ENCODE measurements at places on chromosomes 2 and 18. TPM values are rescaled to one million over a fixed set of nuclear protein-coding genes. Genes with fewer than 3 reads are reported as not detected.

CXCR4 gene
- total RNA-seq: 4.3 TPM

MCEE gene
- total RNA-seq: 4.4 TPM

TMEM163 gene
- 0.43 TPM for total RNA-seq

DNAJC5G gene
- total RNA-seq: not detected

ALLC gene
- total RNA-seq: not detected

HNRNPA3 gene
- total RNA-seq: 37.8 TPM

TSPYL6 gene
- not detected for total RNA-seq

TMEM17 gene
- total RNA-seq: 3.7 TPM

IL36A gene
- not detected for total RNA-seq

DUSP19 gene
- 2.5 TPM for total RNA-seq

ELOA2 gene
- not detected for total RNA-seq

AQP12A gene
- total RNA-seq: not detected

CLEC4F gene
- not detected for total RNA-seq

SIX3 gene
- not detected for total RNA-seq

FHOD3 gene
- 13.0 TPM for total RNA-seq

SF3B1 gene
- total RNA-seq: 271 TPM

ACAA2 gene
- 61.0 TPM for total RNA-seq

IL36G gene
- not detected for total RNA-seq

PDCD1 gene
- total RNA-seq: 0.10 TPM

REG1B gene
- not detected for total RNA-seq

GPBAR1 gene
- total RNA-seq: not detected

FEV gene
- not detected for total RNA-seq

SERPINB4 gene
- not detected for total RNA-seq

GFPT1 gene
- 31.9 TPM for total RNA-seq

GLI2 gene
- 4.7 TPM for total RNA-seq

RGPD3 gene
- 0.21 TPM for total RNA-seq

ASPRV1 gene
- total RNA-seq: 0.10 TPM

ATP6V1B1 gene
- total RNA-seq: not detected

PRKAG3 gene
- total RNA-seq: not detected

ABCG8 gene
- total RNA-seq: not detected

BCL11A gene
- not detected for total RNA-seq

FSHR gene
- total RNA-seq: not detected

SLC9A4 gene
- 0.84 TPM for total RNA-seq

Measured in A172 (cell line).